ENCODE measurements at places on chromosomes 2 and 18.
A peak's percentile ranks its signal among the peaks of the same experiment; 100 is the strongest.

DNA sequence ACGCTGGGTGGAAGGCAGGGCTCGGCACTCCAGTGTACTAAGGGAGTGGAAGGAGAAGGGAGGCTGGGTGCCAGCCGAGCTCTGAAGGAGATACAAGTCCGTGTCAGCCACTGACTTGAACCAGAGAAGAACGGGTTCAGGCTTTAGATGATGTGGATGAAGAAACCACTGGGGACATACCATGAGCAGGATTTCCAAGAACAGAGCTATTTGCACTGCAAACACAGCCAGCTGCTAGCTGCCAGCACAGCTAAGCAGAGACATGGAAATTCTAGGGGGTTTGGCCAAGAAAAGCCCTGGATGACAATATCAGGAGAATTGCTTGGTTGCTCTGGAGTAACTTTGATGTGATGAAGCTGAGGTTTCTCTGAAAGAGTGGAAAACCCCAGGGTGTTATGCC, 5.2 kb downstream of the CD207 start:
- no peak for DNase-seq

- DNase-seq = peak; percentile 10
Measured at GRCh38 chr18:70907673-70908072, 618.8 kb downstream of the SOCS6 start.

DNA sequence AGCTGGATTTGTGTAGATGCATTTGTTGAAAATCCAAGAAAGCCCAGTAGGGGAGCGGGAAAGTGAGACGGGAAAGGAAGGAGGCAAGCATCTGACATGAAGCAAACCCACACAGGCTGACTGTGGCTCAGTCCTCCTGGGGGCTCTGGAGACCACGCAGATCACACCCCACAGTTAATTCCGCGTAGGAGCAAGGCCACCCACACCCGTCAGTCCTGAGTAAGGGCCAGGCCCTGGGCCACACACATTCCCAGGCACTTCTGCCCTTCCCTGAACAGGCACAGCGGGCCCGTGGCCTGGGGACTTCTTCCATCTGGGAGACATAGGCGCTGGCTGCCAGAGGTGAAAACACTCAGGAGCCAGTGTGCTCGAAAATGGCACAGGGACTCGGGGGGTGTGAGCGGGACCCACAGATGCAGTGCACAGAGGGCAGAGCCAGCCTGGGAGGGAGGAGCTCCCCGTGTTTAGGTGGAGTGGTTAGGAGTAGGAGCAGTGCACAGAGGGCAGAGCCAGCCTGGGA, 19.4 kb upstream of the PRLH start:
- DNase-seq = no peak

GRCh38 chr2:237199577-237199976, 113.9 kb downstream of the COPS8 start:
- no peak for DNase-seq
